ENCODE measurements at places on chromosomes 1 and 21.

DNA sequence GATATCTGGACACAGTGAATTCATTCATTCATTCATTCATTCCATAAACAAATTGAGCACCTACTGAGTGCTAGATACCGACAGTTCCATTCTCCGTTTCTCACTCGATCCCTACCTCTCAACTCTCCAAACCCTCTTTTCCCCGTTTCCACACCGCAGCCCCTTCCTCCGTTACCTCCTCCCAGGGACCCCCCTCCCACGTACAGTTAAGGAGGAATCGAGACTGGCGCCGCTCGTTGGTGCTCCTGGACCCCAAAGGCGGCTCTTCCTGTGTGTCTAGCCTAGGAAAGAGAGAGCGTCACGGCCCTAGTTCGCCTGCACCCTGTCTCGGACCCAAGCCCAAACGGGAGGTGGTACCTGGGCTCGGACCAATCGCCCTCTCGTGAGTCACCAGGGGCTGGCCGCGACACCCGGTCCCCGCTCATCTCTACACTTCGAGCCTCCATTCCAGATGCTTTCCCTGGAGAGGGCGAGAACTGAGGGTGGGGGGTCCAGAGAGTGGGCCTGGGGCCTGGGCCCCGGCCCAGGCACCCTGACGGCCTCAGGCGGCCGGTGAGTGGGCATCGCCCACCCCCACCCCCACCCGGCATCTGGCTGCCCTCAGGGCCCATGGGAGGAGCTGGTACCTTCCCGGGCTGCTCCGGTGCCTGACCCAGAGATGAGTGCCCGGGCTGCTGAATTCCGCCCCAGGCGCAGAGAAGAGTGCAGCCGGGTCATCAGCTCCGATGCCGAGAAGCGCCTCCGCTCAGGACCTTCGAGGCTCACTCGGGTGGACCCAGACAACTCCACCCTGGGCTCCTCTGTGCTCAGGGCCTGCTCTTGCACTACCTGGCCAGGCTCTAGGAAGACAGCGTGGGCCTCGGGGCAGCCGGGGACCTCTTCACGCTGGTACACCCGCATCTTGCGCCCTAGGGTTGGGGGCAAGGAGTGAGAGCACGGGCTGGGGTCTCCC is 4.9 kb downstream of the ARHGEF19 start:
- no peak for DNase-seq

DNA sequence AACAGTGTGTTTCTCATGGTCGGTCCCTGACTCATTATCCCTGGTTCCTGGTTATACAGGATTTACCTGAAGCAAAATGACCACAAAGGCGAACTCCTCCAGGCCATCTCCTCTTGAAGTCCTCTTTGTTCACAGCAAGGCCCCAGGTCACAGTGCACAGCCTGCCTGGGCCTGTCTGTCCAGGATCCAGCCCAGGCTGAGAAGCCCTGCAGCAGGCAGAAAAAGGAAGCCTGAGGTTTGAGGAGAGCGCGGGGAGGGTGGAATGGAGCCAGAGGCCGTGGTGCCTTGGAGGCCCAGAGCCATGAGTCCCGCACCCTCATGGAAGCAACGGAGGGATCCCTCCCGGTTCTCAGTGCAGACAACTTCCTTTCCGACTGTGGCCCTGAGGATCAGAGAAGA is 136.8 kb upstream of the IRF2BP2 start:
- no peak for DNase-seq

GRCh38 chr1:208170252-208170651 is 73.9 kb downstream of the PLXNA2 start:
- no peak for DNase-seq

GRCh38 chr1:3668148-3668547 is 15.8 kb downstream of the TP73 start:
- DNase-seq: no peak

DNA sequence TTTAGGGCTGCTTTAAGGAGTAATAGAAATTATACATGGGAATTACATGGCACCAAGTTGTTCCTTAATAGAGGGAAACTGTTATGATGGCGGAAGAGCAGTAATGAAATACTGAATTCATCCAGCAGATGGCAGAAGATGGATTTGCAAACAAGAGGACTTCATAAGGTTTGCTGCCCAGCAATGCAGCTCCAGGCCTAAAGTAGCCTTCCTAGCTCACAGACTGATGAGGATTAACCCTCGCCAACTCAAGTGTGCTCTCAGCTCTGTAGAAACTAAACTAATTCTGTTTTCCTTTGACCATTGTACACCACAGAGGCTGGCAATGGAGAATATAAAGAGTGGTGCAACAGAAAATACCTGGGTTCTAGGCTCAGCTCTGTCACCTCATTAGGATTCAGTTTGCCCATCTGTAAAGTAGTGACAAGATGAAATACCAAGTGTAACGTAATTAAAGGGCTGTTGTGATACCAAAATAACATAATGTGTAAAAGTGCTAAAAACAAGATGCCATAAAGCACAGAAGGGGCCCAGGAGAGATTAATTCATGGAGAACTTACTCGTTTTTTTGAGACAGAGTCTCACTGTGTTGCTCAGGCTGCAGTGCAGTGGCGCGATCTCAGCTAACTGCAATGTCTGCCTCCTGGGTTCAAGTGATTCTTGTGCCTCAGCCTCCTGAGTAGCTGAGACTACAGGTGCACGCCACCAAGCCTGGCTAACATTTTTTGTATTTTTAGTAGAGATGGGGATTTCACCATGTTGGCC is 102.4 kb upstream of the SERBP1 start:
- DNase-seq: peak; percentile 4

- no peak for DNase-seq
These were observed 182.6 kb downstream of the VAV3 start for GRCh38 chr1:107782217-107782845.

DNA sequence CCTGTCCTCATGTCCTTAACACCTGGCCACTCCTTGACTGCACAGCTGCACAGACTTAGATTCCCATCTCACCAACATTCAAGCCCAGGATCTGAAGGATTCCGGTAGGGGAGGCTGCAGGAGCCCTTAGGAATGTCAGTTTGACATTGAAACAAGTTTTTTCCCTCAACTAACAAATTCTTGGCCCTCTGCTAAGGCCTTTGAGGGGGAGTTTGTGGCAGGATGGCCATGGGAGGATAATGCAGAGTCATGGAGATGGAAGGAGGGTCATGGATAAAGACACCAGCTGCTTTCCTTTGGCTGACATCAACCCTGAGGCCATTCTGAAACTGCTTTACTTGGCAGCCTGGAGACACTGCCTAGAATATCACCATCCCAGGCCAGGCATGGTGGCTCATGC is 63.4 kb upstream of the PPP2R5A start:
- DNase-seq: no peak

- no peak for DNase-seq
These were observed 498.1 kb downstream of the LMO4 start for GRCh38 chr1:87826681-87827251.

DNA sequence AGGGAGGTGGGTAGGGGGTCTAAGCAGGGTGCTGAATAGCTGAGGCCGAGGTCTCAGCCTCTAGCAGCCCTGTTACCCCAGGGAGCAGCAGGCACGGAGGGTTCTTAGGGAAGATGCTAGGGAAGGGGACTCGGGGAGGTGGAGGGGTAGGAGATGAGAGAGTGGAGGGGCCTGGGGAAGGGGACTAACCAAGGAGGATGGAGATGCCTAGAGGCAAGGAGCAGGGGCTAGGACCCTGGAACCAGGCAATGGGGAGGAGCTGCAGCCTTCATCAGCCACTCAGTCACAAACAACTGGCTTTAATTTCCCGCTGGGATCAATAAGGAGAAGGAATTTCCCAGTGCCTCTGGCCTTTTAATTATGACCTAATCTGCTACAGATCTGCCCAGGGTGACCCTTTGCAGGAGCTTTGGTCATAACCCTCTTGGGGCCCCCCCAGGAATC is 2.9 kb upstream of the CRABP2 start:
- DNase-seq: no peak

Measured in occipital lobe (tissue), 3 donors.